Stimulated activated CD4-positive, alpha-beta T cell treated with anti-CD3 and anti-CD28 coated beads, Interleukin-2, amount 100 ng/mL, for 48 hours (primary cell): ENCODE measurements at places on chromosomes 2 and 18.

DNA sequence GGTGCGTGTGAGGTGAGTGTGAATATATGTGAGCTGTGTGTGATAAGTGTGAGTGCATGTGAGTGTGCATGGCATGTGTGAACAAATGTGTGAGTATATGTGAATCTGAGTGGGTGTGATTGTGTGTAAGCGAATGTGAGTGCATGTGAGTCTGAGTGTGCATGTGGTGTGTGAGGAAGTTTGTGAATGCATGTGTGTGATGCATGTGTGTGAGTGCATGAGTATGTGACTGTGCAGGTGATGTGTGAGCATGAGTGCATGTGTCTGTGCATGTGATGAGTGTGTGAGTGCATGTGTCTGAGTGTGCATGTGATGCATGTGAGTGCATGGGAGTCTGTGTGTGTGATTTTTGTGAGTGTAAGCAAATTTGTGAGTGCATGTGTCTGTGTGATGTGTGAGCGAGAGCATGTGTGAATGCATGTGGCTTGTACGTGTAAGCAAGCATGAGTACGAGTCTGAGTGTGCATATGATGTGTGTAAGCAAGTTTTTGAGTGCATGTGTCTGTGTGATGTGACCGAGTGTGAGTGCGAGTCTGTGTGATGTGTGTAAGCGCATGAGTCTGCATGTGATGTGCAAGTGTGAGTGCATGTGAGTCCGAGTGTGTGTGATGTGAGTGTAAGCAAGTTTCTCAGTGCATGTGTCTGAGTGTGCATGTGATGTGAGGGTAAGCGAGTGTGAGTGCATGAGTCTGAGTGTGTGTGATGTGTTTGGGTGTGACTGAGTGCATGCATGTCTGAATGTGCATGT, 43.3 kb downstream of the COPS8 start:
- no peak for DNase-seq

DNA sequence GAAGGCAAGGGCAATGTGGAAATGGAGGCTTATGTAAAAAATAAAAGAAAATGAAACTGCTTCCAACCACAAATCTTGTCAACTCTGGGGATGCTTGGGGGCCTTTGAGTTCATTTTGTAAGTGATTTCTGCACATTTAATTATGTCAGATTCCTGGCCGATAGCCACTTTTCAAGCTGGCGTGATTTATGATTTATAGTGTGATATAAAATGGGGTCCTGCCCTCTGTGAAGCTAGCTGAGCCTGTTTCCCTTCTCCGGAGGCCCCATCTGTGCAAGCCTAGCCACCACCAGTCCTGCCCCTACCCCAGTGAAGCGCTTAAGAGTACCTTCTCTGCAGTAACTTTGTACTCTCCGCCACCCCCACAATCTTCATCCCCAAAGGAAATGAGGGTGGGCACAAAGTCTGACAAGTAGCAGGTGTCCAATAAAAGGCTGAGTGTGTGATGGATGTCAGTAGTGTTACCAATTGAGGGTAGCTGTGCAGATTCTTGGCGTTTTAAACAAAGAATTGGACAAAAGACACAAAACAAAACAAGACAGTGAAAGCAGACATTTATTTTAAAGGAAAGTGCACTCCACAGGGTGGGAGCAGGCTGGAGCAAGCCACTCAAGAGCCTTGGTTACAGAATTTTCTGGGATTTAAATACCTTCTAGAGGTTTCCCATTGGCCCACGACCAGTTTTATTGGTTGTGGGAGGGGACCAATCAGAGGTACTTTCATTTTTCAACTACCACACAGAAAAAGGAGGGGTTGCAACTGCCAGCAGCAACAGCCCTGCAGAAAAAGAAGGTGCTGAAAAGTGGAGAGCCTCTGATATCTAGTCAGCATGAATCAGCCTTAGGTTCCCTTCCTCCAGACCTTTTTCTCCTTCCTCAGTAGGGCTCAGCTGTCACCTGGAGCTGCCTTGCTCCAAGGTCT, 39.0 kb upstream of the SIX3 start:
- DNase-seq = no peak

GRCh38 chr18:6821356-6821755, 91.8 kb downstream of the ARHGAP28 start:
- no peak for DNase-seq

DNA sequence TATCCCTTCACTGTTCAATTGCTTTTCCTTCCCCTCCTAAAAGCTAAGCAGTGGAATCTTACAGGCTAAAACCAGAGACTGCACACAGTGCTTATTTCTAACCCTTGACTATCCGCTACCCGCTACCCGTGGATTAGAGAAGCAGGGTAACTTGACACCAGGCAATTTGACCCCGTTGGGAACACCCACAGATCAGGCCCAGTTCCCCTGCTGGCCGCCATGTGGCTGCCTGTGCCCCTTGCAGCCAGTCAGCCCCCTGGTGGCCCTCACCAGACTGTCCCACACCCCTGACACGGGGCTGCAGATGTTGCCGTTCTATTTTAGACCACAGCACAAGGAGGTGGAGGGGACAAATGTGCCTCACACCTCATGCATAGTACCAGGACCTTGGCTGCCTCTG, 74.8 kb downstream of the TXNL1 start:
- DNase-seq = no peak

- no peak for DNase-seq
These were observed 20.0 kb downstream of the TRIP12 start for GRCh38 chr2:229901819-229902218.

GRCh38 chr18:63255435-63255834, 64.1 kb downstream of the BCL2 start:
- no peak for DNase-seq
